NCI-H2171 (cell line): ENCODE measurements at places on chromosomes 4 and X.

GRCh38 chr4:55132775-55133174, 7.4 kb upstream of the KDR start:
- DNase-seq = no peak

- no peak for DNase-seq
Measured at GRCh38 chr4:17273047-17273446, 238.8 kb downstream of the QDPR start.

- DNase-seq = no peak
Measured at GRCh38 chr4:152673489-152673888, 6.3 kb downstream of the TMEM154 start.

DNA sequence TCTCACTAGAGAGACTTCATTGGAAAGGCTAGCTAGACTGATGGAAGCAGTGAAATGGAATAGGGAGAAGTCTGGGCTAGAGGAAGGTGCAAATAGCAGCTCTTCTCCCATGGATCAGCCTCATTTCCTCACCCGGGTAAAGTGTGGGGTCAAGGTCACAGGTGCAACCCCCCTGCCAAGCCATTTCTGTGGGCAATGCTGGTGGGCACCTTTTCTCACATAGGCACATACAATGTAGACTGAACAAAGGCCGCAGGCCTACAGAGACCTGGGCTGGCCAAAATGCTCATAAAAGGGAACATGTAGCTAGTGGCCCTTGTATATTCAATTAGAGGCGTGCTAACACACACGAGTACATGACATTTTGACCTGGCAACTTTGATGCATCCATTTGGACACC, 71.5 kb upstream of the EFNB1 start:
- DNase-seq = no peak

- DNase-seq = no peak
Measured at GRCh38 chr4:36303426-36304137, 22.2 kb downstream of the DTHD1 start.

DNA sequence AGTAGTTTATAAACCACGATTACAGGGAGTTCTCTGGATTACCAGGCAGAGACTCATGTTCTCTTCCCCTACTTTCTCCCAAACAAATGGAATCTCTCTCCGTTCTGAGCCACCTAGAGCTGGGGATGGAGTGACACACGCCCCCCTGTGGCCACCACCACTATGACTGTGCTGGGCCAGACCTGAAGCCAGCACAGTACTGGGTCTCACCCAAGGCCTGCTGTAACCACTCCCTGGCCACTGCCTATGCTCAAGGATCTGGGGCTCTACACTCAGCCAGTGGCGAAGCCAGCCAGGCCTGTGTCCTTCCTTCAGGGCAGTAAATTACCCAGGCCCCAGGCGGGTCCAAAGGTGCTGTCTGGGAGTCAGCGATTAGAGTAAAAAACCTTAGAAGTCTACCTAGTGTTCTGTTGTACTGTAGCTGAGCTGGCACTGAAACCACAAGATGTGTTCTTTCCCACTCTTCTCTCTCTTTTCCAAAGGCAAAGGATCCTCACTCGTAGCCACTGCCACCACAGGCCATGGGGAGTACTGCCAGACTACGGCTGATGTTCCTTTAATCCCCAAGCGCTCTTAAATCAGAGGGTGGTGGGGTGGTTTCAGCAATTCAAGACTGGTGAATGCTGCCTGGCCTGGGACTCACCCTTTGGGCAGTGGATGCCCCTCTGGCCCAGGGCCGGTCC, 412.2 kb upstream of the ARX start:
- DNase-seq = no peak

DNA sequence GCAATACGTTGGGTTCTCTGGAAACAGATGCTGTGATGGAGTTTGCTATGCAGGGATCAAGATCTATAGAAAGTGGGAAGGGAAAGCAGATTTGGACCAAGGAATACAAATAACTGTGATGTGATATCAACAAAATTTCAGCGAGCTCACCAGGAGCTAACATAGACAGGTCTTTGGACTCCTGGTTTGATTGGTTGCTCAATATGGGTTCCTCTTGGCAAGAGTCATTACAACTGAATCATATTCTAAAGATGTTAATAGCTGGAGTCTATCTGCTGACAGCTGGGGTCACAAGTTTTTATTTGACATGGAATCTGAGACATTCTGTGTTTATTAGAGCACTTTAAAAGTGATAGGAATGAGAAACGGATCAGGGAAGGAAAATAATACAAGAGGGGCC, 637.6 kb upstream of the GNPDA2 start:
- DNase-seq = no peak

GRCh38 chrX:67543818-67544217, at the start of gene AR:
Gene AR (plus strand): TSS chrX:67544021. CDS start chrX:67545147, 1,126 bp downstream.
- DNase-seq = peak; percentile 15

- no peak for DNase-seq
Measured at GRCh38 chr4:109576462-109576861, 16.4 kb downstream of the MCUB start.

GRCh38 chr4:7429069-7429416, 5.7 kb downstream of the PSAPL1 start:
- no peak for DNase-seq

GRCh38 chr4:6095023-6095752, 77.0 kb upstream of the C4orf50 start:
- no peak for DNase-seq

GRCh38 chr4:96744676-96745075, 904.8 kb downstream of the PDHA2 start:
- DNase-seq = no peak

GRCh38 chrX:153806999-153807575, 12.6 kb downstream of the SSR4 start:
- DNase-seq = no peak
